ENCODE measurements at places on chromosomes 7 and 10.

- no peak for DNase-seq
These were observed 30.4 kb upstream of the RET start for GRCh38 chr10:43046288-43046991.

GRCh38 chr10:116721547-116722392, 20.6 kb downstream of the HSPA12A start:
- no peak for DNase-seq

DNA sequence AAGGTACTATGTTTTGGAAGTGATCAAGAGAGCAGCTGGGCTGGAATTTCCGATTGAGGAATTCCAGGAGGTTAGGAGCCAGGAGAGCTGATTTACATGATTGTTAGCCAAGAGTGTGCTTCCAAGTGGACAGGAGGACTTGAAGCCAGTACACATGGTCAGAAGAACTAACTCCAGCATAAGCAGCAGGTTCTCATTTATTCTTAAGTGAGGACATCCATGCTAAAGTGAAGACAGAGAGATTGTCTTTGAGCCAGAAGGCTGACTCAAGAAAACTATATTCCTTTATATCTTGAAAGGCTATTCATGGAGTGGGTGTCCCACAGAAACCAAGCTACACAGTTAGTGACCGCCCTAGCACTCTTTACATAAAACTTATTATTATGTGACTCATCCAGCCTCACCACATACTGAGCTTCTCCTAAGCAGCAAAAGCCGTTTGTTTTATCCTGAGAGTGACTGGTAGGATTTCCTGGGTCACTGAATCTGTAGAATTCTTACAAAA, 56.7 kb upstream of the SEMA3A start:
- DNase-seq, result no peak

GRCh38 chr10:66365686-66366085, 560.1 kb upstream of the LRRTM3 start:
- DNase-seq, result no peak

DNA sequence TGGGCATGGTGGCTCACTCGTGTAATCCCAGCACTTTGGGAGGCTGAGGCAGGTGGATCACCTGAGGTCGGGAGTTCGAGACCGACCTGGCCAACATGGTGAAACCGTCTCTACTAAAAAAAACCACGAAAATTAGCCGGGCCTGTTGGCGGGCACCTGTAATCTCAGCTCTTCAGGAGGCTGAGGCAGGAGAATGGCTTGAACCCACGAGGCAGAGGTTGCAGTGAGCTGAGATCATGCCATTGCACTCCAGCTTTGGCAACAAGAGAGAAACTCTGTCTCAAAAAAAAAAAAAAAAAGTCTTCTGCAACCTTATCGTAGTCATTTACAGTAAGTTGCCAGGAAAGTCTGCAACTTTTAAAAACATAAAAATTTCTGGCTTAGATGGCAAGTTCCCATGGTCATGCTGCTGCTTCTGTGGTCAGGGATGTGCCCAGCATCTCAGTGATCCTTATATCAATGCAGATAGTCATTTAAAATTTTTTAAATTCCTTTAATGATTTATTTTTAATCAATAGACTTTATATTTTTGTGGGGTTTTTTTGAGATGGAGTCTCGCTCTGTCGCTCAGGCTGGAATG, 15.6 kb downstream of the SUFU start:
- DNase-seq, result no peak

DNA sequence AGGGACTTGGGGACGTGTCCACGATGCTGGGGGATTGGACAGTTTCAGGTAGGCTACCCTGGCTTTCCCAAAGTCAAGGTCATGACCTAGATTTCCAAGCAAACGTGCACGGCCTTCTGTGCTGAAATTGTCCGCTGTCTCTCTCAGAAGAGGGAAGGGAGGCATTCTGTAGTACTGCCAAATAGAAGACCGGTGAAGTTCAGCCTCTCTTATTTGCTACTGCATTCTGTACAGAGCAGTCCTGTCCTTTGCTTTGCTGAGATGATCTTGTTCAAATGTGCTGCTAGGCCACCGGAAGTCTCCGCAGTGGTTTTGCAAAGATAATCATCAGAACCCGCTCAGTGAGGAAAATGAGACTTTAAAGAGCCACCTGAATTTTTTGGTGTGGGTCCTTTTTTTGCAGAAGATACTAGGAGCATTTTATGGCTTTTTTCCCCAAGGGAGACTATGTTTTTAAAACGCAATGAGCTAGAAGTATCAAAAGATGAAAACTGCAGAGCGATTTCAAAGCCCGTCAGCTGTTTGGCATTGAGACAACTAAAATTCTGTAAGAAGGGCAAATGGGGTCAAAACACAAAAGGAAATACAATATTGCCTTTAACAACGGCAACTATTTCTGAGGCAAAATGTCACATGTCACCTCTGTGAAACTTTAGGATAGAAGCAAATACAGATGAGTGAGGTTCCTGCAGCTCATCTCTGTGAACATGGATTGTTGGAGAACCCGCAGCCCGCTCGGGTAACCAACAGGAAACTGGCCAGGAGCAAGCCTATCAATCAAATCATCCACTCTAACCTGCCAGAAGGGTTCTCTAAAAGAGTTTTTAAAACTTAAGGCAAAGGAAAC, 1.3 kb upstream of the NMT2 start:
- DNase-seq, result no peak

GRCh38 chr10:31554556-31554955, 235.5 kb downstream of the ZEB1 start:
- DNase-seq, result no peak

DNA sequence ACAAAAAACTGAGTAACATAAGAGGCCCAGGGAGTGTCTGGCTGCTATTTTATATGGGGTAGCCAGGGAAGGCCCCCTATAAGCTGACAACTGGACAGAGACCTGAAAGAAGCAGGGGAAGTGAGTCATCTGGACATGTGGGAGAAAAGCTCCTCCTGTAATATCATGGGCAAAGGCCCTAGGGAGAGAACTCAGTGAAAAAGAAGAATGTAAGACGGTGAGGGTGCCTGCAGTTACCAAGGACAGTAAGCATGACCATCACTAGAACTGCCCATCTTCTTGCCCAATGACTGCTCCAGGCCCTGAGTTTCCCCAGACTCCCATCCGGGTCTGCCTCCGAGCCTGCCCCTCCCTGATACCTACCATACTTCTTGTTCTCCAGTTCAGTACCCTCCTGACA, 2.3 kb downstream of the ELMO1 start:
- no peak for DNase-seq

- no peak for DNase-seq
These were observed 1144.1 kb downstream of the GATA3 start for GRCh38 chr10:9198611-9199010.

- no peak for DNase-seq
These were observed 11.8 kb upstream of the PDCD4 start for GRCh38 chr10:110859973-110860376.

- no peak for DNase-seq
These were observed 229.7 kb downstream of the DIP2C start for GRCh38 chr10:459743-460142.

GRCh38 chr7:138458576-138459412, 1.3 kb upstream of the TRIM24 start:
- no peak for DNase-seq

- no peak for DNase-seq
These were observed 381.9 kb upstream of the SEMA3C start for GRCh38 chr7:81300753-81301152.

DNA sequence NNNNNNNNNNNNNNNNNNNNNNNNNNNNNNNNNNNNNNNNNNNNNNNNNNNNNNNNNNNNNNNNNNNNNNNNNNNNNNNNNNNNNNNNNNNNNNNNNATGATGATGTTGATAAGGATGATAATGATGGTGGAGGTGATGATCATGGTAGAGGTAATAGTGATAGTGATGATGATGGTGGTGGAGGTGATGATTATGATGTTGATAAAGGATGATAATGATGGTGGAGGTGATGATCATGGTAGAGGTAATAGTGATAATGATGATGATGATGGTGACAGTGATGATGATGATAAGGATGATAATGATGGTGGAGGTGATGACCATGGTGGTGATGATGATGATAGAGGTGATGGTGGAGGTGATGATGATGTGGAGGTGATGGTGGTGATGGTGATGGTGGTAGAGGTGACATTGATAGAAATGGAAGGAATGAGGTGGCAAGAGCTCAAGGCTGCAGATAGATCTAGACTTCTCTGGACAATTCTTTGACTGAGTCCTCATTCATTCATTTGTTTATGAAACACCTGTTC, 47.8 kb downstream of the FAM20C start:
- no peak for DNase-seq

DNA sequence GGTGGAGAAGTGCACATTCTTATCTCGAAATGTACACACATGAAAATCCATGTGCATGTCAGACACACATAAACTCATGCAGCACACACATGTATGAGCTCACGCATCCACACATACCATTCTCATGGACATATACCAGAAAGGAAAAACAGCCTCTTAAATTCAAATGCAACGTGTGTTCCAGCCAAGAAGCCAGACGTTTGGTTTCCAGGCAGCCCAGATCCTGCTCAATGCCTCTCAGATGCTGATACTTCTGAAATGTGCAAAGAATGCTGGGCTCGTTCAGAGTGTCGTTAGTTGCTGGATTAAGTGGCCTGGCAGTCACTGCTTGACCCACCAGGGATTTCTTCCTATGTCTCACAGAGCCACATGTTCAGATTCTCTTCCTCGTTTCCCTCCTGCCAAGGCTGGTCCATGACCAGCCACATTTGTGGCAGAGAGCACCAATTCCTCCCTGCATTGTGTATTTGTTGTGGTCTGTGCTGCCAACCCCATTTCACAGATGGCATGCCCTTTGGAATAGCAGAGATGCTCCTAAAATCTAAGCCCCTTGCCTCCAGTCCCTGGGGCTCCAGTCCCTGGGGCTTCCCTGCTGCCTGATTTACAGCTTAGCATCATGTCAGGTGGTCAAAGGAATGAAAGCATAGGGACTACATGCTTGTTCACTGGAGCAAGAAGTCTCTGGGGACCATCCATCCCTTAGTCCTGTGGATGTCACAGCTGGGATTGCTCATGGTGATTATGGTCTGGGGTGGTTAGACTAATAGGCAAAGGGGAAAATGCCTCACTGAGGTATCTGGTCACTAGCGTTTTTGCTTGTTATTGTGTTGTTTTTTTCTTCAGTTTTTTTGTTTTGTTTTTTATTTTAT, 426.6 kb downstream of the PLXNA4 start:
- DNase-seq, result peak; percentile 2

DNA sequence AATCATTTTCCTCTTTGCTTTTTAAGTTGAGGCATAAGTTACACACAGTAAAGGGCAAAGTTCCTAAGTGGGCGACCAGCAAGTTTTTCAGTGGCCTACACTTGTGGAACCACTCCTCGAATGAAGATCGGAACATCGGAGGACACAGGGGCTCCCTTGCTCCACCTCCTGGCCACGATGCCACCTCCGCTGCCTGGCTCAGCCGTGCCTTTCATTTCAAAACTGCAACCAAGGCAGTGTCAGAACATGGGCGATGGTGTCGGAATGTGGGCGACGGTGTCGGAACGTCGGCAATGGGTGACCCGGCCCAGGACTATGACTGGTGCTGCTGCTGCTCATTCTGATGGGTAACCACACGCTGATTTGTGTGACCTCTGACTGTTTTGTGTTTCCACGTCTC, 9.6 kb upstream of the VIPR2 start:
- DNase-seq, result no peak

DNA sequence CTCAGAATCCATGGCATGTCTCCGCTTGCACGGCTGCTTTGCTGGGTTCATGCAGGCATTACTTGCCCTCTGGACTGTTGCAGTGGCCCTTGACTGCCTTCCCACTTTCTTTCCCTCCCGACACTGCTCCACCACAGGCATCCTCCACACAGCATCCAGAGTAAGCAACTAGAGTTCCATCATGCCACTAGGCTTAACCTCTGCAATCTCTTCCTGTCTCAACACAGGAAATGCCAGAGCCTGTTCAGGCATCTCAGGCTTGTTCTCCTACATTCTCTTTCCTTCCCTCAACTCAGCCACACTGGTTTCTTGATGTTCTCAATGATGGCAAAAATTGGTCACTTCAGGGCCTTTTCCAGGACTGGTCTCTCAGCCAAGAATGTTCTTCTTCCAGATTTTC, 284.5 kb upstream of the KLF6 start:
- DNase-seq, result no peak

GRCh38 chr10:78959924-78960285, 108.9 kb upstream of the ZMIZ1 start:
- DNase-seq, result no peak

GRCh38 chr7:158023681-158024350, 563.8 kb downstream of the PTPRN2 start:
- DNase-seq, result no peak

DNA sequence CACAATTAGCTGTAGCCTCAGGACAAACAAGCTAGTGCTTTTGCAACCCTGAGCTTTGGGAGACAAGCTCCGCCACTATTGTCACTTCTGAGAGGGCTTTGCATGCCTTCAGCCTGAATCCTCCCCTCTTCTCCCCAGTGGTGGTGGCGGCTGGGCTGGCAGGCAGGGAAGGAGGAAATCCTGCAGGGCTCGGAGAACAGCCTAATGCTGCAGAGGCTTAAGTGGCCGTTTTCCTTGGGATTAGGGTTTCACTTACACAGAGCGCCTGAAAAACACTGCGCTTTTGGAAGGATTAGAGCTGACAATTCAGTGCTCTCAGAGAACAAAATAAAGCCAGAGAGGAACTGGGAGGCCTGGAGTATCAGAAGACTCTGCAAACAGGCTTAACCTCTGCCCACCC, 71.3 kb downstream of the PAX2 start:
- DNase-seq, result no peak

GRCh38 chr7:110786328-110786965, 304.5 kb upstream of the LRRN3 start:
- DNase-seq, result no peak

DNA sequence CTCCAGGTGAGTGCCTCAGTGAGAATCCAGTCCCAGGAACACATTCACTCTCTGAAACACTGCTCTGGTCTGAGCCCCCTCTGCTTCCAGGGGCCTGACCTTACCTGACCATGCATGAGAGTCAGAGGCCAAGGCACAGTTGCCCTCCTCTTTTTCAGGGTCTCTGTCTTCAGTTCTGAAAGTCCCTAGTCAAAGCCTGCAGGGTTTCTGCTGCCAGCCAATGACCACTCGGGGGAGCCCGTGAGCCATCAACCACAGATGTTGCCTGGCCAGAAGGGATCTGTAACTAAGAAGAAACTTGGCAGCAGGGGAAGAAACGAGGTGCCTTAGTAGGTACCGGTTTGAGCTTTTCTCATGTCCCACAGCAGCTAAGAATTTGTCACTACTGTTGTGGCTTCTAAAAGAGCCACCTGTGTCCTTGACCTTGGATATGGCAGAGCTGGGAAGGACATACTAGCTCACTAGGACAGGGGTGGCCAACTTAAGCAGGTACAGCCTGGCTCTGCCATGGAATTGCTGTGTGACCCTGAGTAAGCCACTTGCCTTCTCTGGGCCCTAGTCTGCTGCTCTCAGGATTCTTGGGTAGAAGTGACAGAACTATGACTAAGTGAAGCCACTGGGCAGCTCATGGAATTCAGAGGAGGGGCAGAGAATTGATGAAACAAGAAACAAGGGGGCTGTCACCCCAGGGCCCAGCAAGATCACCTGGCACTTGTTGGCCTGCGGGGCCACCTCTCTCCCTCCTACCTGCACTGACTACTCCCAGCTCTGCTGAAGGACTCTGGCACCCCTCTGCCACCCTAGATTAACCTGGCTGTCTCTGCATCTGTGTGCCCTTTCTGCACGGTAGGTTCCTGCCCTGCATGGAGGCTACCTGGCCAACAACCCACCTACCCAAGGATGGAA, 83.8 kb upstream of the GPR26 start:
- no peak for DNase-seq

Data from hypothalamus (tissue), 51 donors.